ENCODE measurements at places on chromosomes 6 and 20.

GRCh38 chr6:13331516-13332348, 3.4 kb upstream of the TBC1D7 start:
- DNase-seq = no peak

DNA sequence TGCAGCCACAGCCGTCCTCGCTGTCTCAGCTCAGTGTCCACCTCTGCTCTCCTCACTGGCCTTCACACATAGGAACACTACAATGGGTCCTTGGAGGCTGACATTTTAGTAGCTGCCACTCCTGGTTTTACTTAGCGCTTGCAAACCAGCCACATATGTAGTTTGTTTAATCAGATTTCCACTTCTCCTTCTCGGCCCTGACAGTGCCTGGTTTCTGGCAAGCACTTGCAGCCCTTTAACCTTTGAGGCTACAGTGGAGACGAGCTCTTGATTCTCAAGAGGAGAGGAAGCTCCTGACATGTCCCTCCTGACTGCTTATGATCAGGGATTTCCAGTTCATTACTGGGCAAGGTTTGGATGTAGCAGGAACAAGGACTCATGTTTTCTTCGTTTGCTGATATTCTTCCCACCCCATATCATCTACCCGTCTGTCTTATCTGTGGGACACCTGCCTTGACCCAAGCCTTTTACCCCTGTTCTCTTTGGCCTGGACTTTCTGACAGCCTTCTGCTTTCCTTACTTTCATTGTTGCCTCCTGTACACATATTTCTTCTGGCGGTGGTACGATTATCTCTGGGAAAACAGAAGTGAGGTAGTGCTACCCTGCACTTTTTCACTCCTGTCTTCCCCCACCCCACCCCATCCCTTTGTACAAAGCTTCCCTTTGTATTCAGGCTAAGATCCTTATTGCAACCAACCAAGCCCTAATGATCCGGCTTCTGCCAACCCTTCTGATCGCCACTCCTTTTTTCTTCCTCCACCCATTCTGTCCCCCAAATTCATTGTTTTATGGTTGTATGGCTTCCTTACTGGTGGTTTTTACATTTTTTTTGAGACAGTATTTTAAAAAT, 31.2 kb downstream of the CEP43 start:
- no peak for DNase-seq

DNA sequence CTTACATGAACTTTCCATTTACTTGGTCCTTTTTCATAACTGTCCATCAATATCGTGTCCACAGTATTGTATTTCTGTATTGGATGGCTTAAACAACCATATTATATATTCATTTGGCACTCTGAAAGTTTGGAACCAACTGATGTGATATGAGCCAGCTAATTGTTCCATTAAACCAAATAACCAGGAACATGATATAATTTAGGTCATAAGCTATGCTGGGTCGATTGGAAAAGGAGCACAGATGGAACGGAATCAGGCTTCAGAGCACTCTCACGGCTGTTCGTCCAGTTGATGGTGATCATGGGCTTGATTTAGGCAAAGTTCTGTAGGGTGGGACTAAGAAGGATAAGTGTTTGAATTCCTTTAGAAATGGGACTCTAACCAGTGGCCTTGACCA, 142.7 kb downstream of the DNAH8 start:
- no peak for DNase-seq

DNA sequence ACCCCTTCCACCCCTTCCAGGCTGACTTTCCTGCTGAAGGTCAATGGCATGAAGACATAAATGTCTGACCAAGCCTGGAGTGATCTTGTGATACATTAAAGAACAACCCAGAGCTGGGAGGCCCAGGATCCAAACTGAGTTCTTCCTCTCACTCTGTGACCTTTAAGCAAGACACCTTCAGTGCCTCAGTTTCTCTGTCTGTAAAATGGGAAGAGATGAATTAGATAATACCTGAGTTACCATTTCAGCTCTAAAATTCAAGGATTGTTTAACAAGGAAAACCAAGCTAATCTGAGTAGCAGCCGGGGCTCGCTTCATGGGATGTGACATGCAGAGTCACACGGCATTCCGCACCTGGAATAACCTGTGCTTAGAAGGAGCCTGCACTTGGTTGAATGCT, 7.0 kb upstream of the NFATC2 start:
- DNase-seq = no peak

DNA sequence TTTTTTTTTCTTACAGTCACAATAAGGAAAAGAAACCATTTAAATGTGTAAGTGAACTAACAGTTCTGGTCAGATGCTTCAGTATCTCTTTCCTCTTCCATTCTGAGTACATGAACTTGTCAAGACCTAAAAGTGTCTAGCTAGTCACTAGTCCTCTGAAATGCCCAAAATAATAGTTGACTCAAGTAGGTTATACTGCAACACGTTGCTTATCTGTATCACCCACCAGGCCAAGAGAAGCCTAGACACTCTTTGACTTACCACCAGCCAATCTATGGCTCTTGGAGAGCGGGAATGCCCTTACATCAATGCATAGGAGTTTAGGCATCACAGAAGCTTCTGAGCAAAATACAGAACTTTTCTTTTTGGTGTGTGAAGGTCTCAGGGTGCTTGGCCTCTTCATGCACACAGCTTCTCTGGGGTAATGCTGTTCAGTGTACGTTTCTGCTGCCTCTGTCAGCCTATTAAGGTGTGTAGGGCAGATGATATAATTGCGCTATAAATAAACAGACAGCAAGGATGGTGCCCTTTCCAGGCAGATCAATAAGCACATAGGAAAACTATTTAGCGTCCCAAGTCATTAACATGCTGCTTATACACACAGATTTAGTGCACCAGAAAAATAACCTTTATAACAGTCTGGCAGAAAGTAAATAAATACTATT, 7.8 kb upstream of the GFOD1 start:
- no peak for DNase-seq

GRCh38 chr6:151349651-151350270, 41.6 kb downstream of the ZBTB2 start:
- no peak for DNase-seq

GRCh38 chr6:132760256-132760655, 2.6 kb upstream of the VNN2 start:
- no peak for DNase-seq

GRCh38 chr20:5349448-5349847, 32.7 kb upstream of the PROKR2 start:
- DNase-seq = no peak

- no peak for DNase-seq
Measured at GRCh38 chr20:50213531-50214106, 23.0 kb downstream of the CEBPB start.

GRCh38 chr6:11232770-11233626, 530 bp upstream of the NEDD9 start:
- DNase-seq = no peak

DNA sequence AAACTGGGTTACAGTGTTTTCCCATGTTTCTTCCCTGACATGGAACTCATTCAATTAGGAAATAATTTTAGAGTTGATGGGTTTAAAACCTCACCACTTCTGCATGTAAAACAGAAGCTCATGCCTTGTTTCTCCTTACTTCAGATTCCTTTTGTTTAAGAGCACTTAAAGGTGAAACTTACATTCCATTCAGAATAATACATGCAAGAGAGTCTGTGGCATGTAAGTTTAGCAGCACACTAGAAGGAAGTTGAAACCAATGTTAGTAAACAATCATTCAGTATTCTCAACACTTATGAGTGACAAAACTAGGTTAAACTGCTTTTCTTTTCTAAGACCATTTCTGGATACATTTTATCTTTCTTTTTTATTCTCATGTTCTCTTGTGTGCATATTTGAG, 495.6 kb upstream of the PTCHD4 start:
- no peak for DNase-seq

Measured in stimulated activated CD8-positive, alpha-beta memory T cell treated with anti-CD3 and anti-CD28 coated beads, Interleukin-7, amount 100 ng/mL, for 48 hours (primary cell).